ENCODE measurements at places on chromosomes 7 and 10.

GRCh38 chr10:77664696-77665095 lies 27.1 kb upstream of the KCNMA1 start:
- DNase-seq: no peak

DNA sequence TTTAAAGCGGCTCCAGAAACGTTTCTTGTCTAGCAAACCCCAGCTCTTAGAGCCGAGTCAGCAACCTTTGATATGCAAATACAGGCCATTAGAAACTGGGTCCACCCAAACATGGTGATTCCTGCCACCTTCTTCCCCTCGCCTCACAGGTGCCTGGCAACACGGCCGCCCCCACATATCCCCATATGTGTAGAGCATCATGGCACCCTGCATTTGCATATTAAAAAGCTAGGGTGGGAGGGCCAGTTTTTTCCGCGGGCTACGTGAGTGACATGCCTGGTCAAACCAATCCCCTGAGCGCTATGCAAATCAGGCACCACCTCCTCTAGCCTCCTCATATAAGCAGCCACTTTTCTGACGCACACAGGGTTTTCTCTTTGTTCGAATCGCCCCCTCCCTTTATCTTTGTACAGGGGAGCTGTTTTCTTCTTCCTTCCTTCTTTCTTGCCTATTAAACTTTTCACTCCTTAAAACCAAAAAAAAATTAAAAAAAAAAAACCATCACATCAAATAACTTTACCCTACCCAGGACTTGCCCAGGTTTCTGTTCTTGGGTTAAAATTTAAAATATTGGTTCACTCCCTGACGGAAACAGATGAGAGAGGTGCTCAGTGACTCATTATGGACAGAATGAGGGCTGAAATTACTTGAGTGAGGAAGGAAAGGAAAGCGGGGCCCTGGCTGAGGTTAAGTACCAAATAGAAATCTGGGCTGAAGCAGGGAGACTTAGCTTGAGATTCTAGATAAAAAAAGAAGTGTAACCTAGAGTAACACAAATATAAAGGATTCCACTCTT lies 59.8 kb downstream of the COA1 start:
- DNase-seq: no peak

- no peak for DNase-seq
Observed at GRCh38 chr7:158992759-158993158, 136.4 kb downstream of the DYNC2I1 start.

DNA sequence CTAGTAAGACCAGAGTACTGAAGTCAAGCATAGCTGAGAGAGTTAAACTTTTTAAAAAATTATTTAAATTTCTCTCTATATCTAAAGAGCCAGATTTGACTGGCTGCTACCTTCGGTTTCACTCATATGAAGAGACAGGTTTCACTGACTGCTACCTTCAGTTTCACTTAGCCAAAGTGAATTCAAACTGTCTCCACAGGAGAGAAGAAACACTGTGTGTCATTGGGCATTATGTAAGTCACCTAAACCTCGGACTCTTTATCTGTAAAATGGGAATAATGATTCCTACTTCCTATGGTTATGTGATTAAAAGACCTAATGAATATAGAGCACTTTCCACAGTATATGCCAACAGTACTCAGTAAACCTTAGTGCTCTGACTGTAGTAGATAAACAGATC lies 41.6 kb upstream of the MET start:
- peak; percentile 36 for DNase-seq

- DNase-seq: no peak
Observed at GRCh38 chr10:49076319-49076718, 39.0 kb downstream of the VSTM4 start.

- no peak for DNase-seq
Observed at GRCh38 chr7:92205987-92206386, 27.0 kb upstream of the LRRD1 start.

DNA sequence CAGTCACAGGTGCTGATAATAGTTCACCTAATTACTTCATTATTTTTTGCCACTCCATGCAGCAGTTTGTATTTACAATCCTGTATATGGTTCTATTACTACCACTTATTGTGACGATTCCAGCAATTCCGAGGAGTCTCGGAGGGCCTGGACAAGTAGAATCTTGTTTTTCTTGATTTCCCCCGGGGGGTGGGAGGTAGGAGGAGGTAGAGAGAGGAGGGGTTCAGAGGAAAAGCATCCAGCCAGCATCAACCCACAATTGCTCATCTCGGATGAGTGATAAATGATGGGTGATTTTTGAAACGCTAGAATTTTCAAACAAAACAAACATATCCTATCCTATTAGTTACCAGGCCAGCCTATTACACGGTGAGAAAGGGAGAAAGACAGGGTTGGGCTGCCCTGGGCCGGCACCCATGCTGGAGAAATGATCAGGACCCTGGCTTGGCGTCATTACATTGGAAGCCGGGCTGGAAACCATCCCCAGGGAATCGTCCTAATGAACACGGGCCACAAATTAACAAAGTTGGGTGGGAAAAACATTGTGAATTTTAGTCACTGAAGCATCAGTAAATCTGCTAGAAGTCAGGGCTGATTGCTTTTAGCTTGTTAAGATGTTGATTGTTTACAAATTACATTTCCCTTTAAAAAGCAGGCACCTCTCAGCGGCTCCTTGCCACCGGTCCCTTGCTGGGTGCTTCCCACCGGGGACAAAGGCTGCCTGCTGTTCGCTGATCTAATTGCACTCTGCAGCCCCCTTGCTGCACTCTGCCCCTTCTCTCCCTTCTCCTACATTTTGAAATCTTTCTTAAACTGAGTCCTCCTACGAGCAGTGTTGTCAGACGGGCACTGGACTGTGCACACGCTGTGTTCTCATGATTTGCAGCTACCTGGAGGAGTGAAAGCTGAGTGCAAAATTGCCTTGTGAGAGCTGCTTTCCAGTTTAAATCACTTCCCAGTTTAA lies 95.5 kb downstream of the FAM204A start:
- DNase-seq: no peak

GRCh38 chr10:53079283-53079682 lies 306.7 kb upstream of the MBL2 start:
- DNase-seq: no peak

- no peak for DNase-seq
Observed at GRCh38 chr7:98656899-98657298, 39.8 kb downstream of the NPTX2 start.

GRCh38 chr7:92848441-92848840 lies 12.1 kb upstream of the CDK6 start:
- no peak for DNase-seq

DNA sequence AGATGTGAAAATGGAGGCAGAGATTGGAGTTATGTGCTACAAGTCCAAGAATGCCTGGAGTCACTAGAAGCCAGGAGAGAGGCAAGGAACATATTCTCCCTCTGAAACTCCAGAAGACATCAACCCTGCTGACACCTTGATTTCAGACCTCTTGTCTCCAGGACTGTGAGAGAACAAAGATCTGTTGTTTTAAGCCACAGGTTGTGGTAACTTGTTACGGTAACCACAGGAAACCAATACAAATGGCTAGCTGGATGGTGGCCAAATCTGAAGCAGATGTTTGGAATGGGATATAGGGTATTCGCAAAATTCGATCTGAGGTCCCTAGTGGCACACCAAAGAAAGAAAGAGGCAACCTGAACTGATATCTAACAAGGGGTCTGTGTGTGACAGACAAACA lies 129.0 kb downstream of the HERPUD2 start:
- no peak for DNase-seq

GRCh38 chr10:63886281-63887022 lies 365.3 kb downstream of the REEP3 start:
- DNase-seq: no peak

- no peak for DNase-seq
Observed at GRCh38 chr10:31490858-31491504, 172.0 kb downstream of the ZEB1 start.

DNA sequence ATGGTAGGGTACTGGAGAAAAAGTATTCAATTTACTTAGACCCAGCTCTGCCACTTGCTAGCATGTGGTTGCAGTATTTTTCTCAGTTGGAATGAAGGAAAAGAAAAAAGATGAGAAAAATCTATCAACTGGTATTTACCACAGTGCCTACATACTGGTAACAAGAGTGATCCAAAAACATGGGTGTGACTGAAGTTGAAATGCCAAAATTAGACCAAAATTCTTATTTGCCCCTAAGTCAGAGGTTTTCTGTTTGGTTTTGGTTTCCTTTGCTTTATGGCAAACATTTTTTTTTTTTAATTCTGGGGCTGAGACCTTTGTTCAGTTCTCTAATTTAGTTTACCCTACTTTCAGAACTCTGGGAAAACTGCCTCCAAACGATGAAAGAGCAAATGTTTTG lies 12.3 kb downstream of the HYCC1 start:
- DNase-seq: no peak

DNA sequence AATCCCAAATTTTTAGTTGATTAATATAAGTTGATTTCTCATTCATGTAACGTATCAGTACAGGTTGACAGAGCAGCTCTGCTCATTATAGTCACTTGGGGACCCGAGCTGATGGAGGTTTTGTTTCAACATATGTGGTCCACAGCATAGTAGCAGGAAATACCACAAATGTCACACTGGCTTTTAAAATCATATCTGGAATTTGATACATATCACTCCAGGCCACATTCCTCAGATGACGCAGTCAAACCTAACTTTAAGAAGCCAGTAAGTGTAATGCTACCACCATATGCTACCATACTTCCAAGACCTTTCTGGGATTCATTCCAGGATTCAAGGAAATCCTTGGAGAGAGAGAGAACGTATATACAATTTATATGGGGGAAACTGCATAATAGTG lies 156.3 kb downstream of the PHF14 start:
- DNase-seq: no peak

DNA sequence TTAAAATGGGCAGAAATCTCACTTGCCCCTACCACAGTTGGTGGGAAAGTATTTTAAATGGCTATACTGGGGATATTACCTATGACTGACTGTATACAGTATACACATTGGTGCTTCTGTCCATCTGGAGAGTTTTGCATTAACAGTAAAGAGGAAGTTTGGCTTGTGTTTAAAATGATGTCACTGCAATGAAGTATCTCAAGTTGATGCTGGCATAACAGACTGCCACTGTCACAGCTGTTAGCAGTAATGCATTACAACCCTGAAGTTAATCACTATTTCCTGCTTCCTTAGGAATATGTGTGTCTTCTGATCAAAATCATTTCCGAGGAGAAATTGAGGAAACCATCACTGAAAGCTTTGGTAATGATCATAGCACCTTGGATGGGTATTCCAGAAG lies 1.9 kb downstream of the DKK1 start:
- no peak for DNase-seq

- no peak for DNase-seq
Observed at GRCh38 chr7:98107313-98107721, 655 bp downstream of the LMTK2 start.

- peak; percentile 15 for DNase-seq
Observed at GRCh38 chr10:4013651-4014121, 228.7 kb upstream of the KLF6 start.

DNA sequence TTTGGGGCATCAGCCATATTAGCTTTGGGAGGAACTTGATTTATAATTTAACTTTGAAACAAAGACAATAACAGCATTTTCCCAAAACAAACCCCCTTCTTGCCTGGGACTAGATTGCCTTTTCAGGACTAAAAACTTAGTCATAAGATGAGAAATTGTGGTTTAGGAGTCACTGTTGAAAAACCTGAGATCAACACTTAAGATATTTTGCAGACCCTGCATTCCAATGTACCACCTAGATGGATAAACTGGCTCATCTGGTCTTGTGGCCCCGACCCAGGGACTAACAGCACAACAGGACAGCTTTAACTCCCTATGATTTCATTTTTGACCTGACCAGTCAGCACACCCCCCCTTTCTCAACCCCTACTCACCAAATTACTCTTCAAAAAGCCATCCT lies 1165.4 kb downstream of the XPNPEP1 start:
- DNase-seq: no peak

DNA sequence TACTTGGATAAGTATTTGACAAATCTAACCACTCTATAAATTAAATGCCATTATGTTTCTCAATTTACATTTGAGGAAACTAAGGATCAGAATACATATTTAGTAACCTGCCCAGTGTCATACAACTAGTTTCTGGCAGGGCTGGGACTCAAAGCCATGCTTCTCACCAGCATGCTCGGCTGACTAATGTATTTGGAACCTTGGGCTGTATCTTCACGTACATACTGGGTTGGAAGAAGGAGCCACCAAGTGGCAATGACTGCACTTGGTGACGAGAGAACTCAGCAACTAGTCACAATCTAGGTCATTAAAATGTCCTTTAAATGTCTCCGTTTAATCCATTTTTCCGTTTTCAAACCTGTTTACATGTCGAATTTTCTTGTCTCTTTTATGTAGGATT lies 42.9 kb downstream of the CHRM2 start:
- no peak for DNase-seq

DNA sequence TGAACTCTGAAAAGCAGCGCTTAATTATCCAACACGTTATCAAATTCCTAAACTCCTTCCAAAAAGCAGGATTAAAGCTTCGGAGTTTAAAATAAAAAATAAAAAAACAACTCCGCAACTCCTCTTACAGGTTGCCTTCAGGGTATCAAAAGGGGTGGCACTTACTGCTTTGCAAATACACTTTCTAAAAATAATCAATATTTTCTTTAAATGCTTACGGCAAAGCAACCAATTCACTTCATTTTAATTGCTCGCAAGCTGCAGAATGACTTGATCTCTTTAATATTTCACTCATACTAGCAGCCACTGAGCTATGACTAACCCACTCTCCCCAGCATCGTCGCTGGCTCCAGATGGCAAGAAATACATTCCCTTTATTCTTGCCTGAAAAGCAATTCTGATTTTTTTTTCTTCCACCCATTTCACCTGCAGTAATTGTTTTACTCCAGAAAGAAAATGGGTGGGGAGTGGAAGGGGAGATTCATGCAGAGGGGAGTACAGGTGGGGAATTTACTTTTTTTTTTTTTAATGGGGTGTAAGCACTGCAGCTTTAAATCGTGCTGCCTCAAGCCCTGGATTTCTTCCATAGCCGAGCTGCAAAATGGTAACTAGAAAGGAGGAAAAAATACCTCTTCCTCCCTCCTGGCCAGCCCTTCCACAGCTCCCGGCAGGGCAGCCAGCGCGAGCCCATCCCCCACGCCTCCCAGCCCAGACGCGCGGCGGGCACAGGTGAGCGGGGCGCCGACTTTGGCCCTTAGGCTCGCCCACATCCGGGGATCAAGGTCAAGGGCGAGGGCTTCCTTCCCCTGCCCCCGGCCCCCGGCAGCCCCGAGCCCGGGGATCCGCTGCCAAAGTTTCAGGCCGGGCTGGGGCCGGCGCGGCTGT lies 54.2 kb upstream of the FHIP2A start:
- peak; percentile 20 for DNase-seq

GRCh38 chr10:43856299-43856698 lies 207.6 kb upstream of the ZNF32 start:
- no peak for DNase-seq

GRCh38 chr7:95433952-95434556 lies 774 bp downstream of the PON2 start:
- no peak for DNase-seq

- no peak for DNase-seq
Observed at GRCh38 chr7:57505176-57505575, 55.2 kb downstream of the ZNF716 start.

Data from GM19239 (cell line).